ENCODE measurements at places on chromosomes 1 and 21. TPM values are rescaled to one million over a fixed set of nuclear protein-coding genes. Genes with fewer than 3 reads are reported as not detected.

Gene FCRL6
- not detected for total RNA-seq

Gene C1orf115
- total RNA-seq = 0.07 TPM

DNA sequence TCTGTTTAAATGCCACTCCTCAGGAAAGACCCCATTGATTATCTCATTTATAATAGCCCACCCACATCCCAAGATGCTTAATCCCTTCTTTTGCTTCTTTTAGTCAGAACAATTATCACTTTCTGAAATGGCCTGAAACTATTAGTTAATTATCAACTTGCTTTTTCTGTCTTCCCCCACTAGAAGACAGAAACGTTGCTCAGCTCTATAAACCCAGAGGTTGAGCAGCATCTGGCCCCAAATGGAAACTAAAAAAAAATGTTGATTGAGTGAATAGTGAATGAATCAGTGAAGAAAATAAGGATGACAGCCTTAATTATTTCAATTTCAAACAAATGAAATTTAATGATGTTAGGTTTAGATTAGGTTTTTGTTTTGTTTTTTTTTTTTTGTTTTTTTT is 38.2 kb upstream of the PIGC start:
- DNase-seq = no peak
- peaks cover 1% of the 10 kb centered on the region for H3K27me3 ChIP-seq

DNA sequence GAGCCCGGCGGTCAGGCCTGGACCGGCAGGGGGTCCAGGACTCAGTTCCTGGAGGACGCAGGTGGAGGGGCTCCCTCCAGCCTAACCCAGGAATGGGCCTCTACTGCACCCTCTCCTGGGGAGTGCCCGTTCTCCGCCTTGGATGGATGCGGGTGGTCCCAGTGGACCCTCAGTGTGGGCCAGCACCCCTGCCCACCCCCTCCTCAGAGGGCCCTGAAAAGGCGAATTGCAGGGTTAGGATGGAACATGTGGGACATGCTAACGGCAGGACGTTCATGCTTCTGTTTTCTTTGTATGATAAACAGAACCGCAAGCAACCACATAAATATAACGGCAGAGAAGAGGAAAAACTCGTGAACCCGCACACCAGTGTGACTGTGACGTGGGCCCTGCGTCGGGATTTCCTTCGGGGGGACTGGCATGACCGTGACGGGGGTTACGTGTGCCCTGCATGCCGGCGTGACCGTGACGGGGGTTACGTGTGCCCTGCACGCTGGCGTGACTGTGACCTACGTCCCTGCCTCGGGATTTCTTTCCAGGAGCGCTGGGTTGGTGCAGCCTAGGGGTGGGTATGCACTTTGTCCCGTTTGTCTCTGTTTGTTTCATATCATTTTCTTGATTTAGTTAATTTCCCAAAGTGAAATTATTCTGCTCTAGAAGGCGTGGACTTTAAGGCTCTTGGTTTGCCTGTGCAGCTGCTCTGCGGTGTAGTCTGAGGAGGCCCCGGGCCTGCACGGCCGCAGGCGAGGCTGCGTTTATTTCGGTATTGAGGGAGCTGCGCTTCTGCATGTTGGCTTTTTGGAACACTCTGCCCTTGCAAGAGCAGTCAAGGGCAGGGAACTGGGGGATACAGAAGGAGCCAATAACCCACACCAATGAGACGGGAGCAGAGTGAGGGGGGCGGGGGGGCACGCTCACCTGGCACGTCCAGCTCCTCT is 3.1 kb downstream of the FTCD start:
- no peaks in the 10 kb centered on the region for H3K27me3 ChIP-seq
- H3K27ac ChIP-seq = no peak overlapping the region
- DNase-seq = no peak
- no peak overlapping the region for H3K4me3 ChIP-seq
- H3K4me1 ChIP-seq = no peaks in the 10 kb centered on the region
- no peaks in the 10 kb centered on the region for H3K36me3 ChIP-seq

DNA sequence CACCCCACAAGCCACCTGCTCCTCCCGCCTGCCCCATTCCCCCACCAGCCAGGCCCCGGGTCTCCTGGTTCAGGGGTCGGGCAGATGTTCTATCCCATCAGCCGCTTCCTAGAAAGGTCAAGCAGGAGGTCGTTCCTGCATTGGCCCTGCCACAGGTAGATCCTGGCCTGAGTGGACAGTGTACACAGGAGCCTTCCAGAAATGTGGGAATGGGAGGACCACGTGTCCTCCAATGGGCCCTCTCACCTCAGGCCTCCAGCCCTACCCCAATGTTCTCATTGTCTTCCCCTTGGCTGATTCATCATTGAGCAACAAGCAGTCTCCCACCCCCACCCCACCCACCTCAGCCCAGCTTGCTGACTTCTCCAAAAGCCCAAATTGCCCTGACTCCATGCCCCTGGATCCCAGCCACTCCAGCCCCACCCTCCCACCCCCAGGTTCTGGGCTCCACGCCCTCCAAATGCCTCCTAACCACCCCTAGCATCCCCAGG is 2.1 kb downstream of the S100A16 start:
- no peak overlapping the region for H3K27ac ChIP-seq
- H3K27me3 ChIP-seq = no peaks in the 10 kb centered on the region
- H3K4me1 ChIP-seq = peaks cover 2% of the 10 kb centered on the region
- H3K4me3 ChIP-seq = no peak overlapping the region

- DNase-seq = peak; percentile 52
- no peak overlapping the region for H3K4me3 ChIP-seq
- peak overlapping the region; percentile 77 for H3K27ac ChIP-seq
- H3K4me1 ChIP-seq = peaks cover 26% of the 10 kb centered on the region
Measured at GRCh38 chr1:182301467-182302198, 90.0 kb downstream of the GLUL start.

DNA sequence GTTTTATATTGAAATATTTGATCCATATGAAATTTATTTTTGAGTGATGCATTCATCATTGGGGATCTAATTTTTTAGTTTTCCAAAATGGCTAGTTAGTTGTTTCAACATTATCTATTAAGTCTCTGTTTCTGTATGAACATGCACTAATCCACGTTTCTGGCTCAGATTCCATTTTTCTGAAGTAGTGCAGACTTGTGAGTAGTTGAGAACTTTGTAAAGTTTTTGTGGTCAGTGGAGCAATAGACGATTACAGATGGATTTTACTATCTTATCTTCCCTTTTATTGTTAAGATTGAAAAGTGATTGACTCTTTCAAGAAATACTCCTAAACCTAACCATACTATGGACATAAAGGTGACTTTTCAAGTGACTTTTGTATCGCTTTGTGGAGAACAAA is 16.7 kb downstream of the SOAT1 start:
- no peak for DNase-seq
- H3K27ac ChIP-seq = peak overlapping the region; percentile 7
- H3K36me3 ChIP-seq = peaks cover 56% of the 10 kb centered on the region
- H3K27me3 ChIP-seq = no peaks in the 10 kb centered on the region
- H3K4me3 ChIP-seq = no peak overlapping the region

- no peaks in the 10 kb centered on the region for H3K27me3 ChIP-seq
- no peaks in the 10 kb centered on the region for H3K36me3 ChIP-seq
- H3K27ac ChIP-seq = no peak overlapping the region
- H3K4me3 ChIP-seq = no peak overlapping the region
- peaks cover 9% of the 10 kb centered on the region for H3K4me1 ChIP-seq
Measured at GRCh38 chr1:116494745-116495144, 76.1 kb downstream of the CD58 start.
